ENCODE measurements at places on chromosomes 5 and 9.

DNA sequence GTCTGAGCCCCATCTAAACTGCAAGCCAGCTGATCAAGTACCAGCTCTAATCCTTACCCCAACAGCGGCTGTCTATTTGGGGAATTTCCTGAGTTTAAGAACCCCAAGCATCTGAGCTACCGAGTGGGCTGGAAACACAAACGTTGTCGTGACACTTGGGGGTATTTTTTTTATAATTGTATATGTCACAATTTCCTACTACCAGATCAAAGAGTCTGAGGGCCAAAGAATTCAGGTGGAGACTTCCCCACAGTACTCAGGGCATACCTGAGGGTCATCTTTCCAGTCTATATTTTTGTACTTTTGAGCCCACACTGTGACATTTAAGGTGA, 42.8 kb downstream of the PTTG1 start:
- no peak for DNase-seq

DNA sequence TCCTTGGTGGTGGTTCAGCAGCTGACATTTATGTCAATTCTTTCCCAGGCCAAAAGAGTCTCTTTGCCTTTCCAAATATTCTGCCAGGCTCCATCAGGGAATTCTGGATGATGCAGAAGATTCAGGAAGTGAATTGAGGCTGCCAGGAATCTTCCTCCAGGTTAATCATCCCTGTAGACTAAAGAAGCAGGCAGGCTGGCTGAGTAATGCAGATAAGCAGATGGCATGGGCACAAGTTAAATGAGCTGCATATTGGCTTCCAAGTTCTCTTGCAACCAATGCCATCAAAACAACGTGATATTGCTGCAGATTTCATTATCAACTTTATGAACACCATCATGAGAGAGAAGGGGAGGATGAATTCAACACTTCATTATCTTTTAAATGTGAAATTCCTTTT, 324.5 kb downstream of the KCNN2 start:
- no peak for DNase-seq

DNA sequence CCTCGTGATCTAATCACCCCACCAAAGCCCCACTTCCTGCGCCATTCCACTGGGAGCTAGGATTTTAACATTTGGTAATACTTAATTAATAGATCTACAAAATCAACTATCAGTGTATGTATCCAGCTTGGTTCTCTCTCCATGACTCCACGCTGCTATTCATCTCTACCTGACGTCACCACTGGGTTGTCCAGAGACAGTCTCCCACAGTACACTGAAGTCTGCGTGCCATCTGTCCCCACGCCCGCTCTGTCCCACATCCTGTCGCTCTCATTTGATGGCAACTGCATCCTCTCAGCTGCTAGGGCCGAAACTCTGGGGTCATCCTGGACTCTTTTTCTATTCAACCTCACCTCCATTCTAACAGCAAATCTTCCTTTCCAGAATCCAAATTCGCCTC, 53.2 kb downstream of the ANKRD33B start:
- no peak for DNase-seq

DNA sequence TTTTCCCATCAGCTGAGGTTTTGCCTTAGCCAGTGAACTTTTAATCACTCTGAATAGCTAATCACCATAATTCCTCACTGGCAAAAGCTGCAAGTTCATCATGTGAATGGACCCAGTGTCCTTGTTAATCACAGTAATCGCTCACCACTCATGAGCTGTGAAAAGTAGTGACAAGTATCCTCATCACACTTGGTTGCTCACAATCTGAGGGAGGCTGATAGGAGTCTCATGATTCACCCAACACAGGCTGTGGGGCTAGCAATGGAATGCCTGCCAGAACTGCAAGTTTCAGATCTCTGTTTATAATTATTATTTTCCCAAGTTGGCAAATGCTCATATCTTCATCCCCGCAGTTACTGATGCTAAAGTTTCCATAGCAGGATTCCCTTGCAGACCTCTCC, 467.2 kb downstream of the KIF4B start:
- no peak for DNase-seq

- DNase-seq = no peak
These were observed 163.2 kb downstream of the CACNA1B start for GRCh38 chr9:138040446-138041430.

GRCh38 chr9:107284636-107285035, 1.6 kb downstream of the RAD23B start:
- no peak for DNase-seq

DNA sequence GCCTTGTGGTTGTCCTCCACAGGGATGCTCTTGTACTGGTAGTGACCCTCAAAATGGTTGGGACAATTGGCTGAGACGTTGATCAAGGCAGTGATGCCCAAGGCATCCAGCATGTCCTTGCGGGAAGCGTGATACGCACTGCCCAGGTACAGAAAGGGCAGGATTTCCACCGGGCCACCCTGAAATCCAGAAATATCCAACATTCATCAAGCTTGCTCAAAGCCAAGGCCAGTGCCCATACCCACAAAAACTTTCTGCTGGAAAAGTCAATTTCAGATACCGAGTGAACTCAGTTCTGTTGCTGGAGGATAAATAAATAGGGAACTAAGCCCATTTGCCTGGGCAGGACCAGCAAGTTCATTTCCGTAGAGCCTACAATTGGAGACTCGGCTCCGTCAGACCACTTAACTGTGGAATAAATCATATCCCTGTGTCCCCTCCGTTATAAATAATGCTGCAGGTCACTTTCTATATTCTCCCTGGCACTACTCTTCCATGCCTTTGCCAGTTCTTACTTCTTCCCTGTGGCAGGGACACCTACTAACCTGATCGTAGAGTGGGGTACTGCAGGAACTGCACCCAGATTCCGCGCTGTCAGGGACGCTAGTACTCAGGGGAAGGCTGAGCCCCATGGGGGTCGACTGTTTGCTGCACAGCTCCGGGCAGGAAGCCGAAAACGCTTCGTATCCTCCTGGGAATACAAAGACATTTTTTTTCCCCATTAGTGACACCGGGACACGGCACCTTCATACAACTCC, 1.2 kb downstream of the DUSP1 start:
- peak; percentile 48 for DNase-seq

Data from fibroblast of mammary gland (primary cell).